Smooth muscle cell of bladder (primary cell): ENCODE measurements at places on chromosomes 5 and 9. TPM values are rescaled to one million over a fixed set of nuclear protein-coding genes. Genes with fewer than 3 reads are reported as not detected.

DBH gene
- not detected in 2 replicates for total RNA-seq

PCDHGA11 gene
- total RNA-seq: 6.4 and 8.5 TPM in 2 replicates

KLHL3 gene
- 1.4 and 3.1 TPM in 2 replicates for total RNA-seq

S100Z gene
- total RNA-seq: not detected in 2 replicates

WDR31 gene
- 1.8 and 3.4 TPM in 2 replicates for total RNA-seq

TLX3 gene
- total RNA-seq: not detected in 2 replicates

CNTNAP3B gene
- total RNA-seq: 1.3 and 6.4 TPM in 2 replicates

PGM5 gene
- 4.5 and 14.9 TPM in 2 replicates for total RNA-seq

GLRA1 gene
- not detected in 2 replicates for total RNA-seq

ELOVL7 gene
- total RNA-seq: under 0.01 and 0.09 TPM in 2 replicates

ANGPTL2 gene
- total RNA-seq: 125 and 167 TPM in 2 replicates

CDC20B gene
- under 0.01 TPM in 1 of 2 replicates, not detected in the other for total RNA-seq

CRHBP gene
- total RNA-seq: 1.3 and 2.1 TPM in 2 replicates

ACTBL2 gene
- total RNA-seq: 1.1 and 3.0 TPM in 2 replicates

PSIP1 gene
- 27.9 and 28.5 TPM in 2 replicates for total RNA-seq

PCDHB14 gene
- total RNA-seq: 0.46 and 0.85 TPM in 2 replicates

TNC gene
- total RNA-seq: 46.8 and 73.0 TPM in 2 replicates

GRM6 gene
- total RNA-seq: not detected in 2 replicates

SLC4A9 gene
- not detected in 2 replicates for total RNA-seq

CEL gene
- 0.14 and 0.18 TPM in 2 replicates for total RNA-seq

KCTD16 gene
- 2.4 and 4.0 TPM in 2 replicates for total RNA-seq

KCNMB1 gene
- under 0.01 TPM in 1 of 2 replicates, not detected in the other for total RNA-seq

IQGAP2 gene
- 14.2 and 24.0 TPM in 2 replicates for total RNA-seq

SLC6A3 gene
- under 0.01 TPM in 1 of 2 replicates, not detected in the other for total RNA-seq

RXRA gene
- total RNA-seq: 11.4 and 20.0 TPM in 2 replicates

XRCC4 gene
- 6.3 and 6.6 TPM in 2 replicates for total RNA-seq

ACSL6 gene
- under 0.01 and 0.09 TPM in 2 replicates for total RNA-seq

TAF11L5 gene
- not detected in 2 replicates for total RNA-seq

TLN1 gene
- total RNA-seq: 181 and 228 TPM in 2 replicates

CDX1 gene
- under 0.01 and 0.09 TPM in 2 replicates for total RNA-seq

ZNF608 gene
- total RNA-seq: 4.2 and 7.1 TPM in 2 replicates

CXCL14 gene
- total RNA-seq: 0.14 and 0.37 TPM in 2 replicates

ANKRD31 gene
- 0.09 and 0.14 TPM in 2 replicates for total RNA-seq

OSMR gene
- 77.4 and 86.6 TPM in 2 replicates for total RNA-seq

HACD4 gene
- total RNA-seq: 6.9 and 7.0 TPM in 2 replicates

ADAMTS13 gene
- total RNA-seq: 1.00 and 2.2 TPM in 2 replicates

GFM2 gene
- total RNA-seq: 30.7 and 36.0 TPM in 2 replicates

DMRTA1 gene
- total RNA-seq: 0.14 and 0.28 TPM in 2 replicates

INSYN2B gene
- 3.1 and 3.8 TPM in 2 replicates for total RNA-seq

PCSK5 gene
- total RNA-seq: 5.7 and 12.5 TPM in 2 replicates

ZNF366 gene
- total RNA-seq: not detected in 2 replicates

CATSPER3 gene
- total RNA-seq: 0.09 and 0.14 TPM in 2 replicates

ST8SIA4 gene
- 0.28 and 0.37 TPM in 2 replicates for total RNA-seq

GAS1 gene
- total RNA-seq: 85.8 and 306 TPM in 2 replicates

PITX1 gene
- 88.2 and 208 TPM in 2 replicates for total RNA-seq

PCDHB2 gene
- total RNA-seq: 1.6 and 1.8 TPM in 2 replicates

TOR4A gene
- total RNA-seq: 11.0 and 13.5 TPM in 2 replicates

PDZD2 gene
- total RNA-seq: 0.43 and 0.46 TPM in 2 replicates

PTGES2 gene
- 69.4 and 77.2 TPM in 2 replicates for total RNA-seq

GHR gene
- total RNA-seq: 1.1 and 3.8 TPM in 2 replicates

PRRX2 gene
- total RNA-seq: 18.5 and 23.2 TPM in 2 replicates

SGCD gene
- total RNA-seq: 9.2 and 16.5 TPM in 2 replicates

EPB41L4A gene
- 0.28 and 0.37 TPM in 2 replicates for total RNA-seq

TMC1 gene
- total RNA-seq: 0.18 and 0.43 TPM in 2 replicates
